ENCODE measurements at places on chromosomes 4 and X.
A peak's percentile ranks its signal among the peaks of the same experiment; 100 is the strongest.

DNA sequence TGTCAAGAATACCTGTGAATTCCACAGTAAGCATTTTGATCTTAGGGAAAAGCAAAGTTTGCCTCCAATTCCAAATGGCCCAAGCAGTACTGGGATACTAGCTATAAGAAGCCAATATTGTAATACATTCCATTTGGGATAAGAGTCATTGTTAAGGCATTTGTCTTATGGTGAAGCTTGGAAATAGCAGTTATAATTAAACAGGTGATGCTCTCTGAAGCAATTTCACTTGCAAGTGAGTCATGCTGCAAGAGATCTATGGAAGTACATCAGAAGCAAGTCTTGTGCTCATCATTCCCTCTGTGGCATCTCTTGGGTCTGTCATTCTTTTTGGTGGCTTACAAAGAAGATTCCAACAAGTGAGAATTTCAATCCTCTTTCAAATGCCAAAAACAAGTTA lies 386.4 kb upstream of the RPS6KA3 start:
- DNase-seq = no peak

- no peak for DNase-seq
These were observed 133.1 kb downstream of the AFAP1 start for GRCh38 chr4:7806338-7807090.

- peak; percentile 4 for DNase-seq
These were observed 566 bp downstream of the LARP7 start for GRCh38 chr4:112637552-112637866.

DNA sequence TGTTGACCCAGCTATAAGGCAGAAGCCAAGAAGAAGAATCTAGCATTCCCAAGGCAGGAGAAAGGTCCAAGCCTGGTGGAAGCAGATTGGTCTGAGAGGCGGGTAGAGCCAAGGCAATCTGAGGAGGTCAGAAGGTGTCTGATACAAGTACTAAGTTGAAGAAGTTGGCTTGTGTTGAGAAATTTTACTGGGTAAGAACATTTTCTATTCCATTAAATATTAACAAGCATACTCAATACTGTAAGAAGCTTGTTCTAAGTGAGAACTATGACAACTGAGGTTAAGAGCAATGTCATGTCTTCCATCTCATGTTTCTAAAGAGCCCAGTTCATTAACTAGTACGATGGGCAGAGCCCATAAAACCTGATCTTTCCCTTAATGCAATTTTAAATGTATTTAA lies 75.0 kb downstream of the FAM13A start:
- DNase-seq = no peak

- no peak for DNase-seq
These were observed 11.0 kb downstream of the BMX start for GRCh38 chrX:15511563-15511962.

DNA sequence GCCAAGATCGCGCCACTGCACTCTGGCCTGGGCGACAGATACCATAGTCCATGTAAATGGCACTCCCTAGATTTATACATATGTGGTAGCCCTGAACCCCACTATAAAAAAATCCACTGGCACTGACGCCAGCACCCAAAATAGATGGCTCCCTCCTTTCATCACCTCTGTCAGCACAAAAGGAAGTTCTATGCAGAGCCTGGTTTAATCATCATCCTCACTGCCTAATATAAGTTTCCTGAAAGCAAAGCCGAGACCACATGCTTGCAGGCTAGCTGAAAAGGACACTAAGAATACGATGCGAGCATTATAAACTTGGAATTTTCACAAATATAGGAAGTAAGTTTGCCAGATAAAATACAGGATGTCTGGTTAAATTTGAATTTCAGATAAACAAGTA lies 27.5 kb upstream of the DOCK11 start:
- no peak for DNase-seq

DNA sequence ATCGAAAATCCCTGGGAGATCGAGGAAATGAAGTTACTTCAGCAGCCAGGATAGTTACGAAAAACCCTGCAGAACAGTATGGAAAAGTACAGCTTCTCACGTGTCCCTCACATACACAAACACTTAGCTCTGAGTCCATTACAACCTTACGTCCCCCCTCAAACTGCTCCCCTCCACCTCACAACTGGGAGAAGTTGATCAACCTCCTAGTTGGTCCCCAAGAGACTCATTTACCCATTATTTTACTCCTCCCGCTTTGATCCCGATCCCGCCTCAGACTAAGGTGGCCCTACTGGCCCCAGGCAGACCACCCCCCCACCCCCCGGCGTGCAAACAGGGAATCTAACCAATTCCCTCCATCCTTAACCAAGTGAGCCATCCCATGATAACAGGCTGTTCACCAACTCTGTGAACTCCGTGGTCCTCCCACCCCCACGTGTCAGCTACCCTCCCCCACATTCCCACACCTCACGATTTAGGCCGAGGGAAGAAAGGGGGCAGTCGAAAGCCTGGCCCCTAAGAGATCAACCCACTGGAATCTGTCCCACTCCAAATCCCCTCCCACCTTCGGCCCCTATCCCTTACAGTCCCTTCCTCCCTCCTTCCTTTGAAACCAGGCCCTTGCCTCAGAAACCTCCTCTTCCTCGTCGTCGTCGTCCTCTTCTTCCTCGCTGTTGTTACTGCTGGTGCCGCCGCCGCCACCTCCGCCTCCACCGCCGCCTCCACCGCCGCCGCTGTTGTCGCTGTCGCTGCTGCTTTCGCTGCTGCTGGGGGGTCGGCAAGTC lies 755 bp downstream of the ANKRD17 start:
- peak; percentile 20 for DNase-seq

GRCh38 chrX:154661899-154662298 lies 8.5 kb upstream of the CTAG2 start:
- no peak for DNase-seq

- no peak for DNase-seq
These were observed 2185.9 kb upstream of the TENM3 start for GRCh38 chr4:180057299-180057721.

- DNase-seq = no peak
These were observed 2.8 kb upstream of the AWAT1 start for GRCh38 chrX:70231666-70232065.

GRCh38 chr4:150938417-150938816 lies 76.7 kb downstream of the LRBA start:
- DNase-seq = no peak

- no peak for DNase-seq
These were observed 1.7 kb downstream of the FBXL5 start for GRCh38 chr4:15653420-15653819.

GRCh38 chr4:78749972-78750727 lies 26.0 kb upstream of the BMP2K start:
- DNase-seq = peak; percentile 16

DNA sequence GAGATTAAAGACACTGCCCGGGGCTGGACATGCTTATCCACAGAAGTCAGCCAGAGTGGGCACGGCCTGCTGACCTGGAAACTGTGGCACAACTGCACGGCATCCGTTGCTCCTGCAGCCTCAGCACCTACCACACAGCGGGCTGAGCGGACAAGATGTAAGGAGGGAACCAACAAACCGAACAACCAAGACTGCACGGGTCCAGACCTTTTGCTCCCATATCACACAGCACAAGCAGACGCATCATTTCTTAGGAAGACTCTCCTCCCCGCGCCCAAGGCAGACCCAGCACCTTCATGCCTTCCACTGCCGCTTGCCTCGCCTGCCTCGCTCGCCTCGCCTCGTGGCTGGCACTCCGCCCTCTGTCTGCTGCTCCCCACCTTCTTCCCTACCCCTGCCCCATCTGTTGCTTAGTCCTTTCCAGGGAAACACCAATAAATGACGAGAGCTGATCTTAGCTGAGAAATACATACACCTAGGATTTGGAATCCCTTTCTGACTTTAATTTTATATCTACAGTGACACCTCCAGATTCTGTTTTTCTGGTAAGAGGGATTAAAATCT lies 79.0 kb downstream of the AFAP1 start:
- DNase-seq = no peak

DNA sequence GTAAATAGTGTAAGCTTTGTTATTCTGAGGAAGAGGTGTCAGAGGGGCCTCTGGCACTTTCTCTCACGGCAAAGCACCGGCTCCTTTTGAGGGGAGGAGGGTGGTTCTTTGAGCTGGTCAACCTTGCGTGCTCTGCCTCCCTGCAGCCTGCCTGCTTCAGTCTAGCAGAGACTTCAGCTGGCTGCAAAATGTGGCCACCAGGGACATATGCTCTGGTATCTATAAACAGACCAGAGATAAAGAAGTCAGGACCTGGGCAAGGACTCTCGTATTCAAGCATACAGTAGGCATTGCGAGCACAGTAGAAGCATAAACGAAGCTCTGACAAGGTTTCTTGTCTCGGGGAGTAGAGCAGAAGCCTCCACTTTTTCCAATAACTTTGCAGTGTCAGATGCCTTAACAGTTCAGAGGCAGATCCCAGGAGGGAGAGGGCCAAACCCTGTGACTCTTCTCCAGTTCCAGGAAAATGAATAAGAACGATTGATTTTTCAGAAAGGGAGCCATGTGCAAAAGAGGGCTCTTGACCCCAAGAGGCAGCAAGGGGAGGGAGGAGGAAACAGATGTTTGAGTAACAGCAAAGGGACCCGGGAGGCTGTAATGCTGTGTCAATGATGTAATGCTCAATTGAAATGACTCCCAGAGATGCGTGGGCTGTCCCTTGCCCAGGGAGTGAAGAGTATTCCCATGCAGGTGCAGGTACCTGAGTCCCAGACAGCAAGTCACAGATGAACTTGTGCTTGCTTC lies 57.9 kb upstream of the TEX13D start:
- DNase-seq = peak; percentile 12

DNA sequence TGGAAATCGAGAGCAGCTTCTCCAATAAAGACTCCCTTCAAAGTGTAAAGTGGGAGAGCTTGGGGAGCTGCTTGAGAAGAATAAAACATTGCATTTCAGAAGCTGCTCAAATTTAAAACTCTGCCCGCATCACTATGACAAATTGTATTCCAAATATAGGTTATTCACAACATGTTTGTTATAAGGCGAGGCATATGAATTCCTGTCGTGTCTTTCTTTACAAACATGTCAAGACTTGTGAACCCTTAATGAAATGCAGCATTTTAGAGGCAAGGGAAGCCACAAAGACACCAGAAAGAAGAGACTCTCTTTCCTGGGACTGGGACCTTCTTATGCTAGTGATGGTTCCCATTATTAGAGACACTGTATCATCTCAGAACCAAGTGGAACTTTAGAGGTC lies 311.2 kb downstream of the DHX15 start:
- no peak for DNase-seq

- no peak for DNase-seq
These were observed 80.5 kb downstream of the CASP3 start for GRCh38 chr4:184568770-184569169.

GRCh38 chrX:70470850-70471289 lies 26.2 kb downstream of the DLG3 start:
- DNase-seq = no peak

DNA sequence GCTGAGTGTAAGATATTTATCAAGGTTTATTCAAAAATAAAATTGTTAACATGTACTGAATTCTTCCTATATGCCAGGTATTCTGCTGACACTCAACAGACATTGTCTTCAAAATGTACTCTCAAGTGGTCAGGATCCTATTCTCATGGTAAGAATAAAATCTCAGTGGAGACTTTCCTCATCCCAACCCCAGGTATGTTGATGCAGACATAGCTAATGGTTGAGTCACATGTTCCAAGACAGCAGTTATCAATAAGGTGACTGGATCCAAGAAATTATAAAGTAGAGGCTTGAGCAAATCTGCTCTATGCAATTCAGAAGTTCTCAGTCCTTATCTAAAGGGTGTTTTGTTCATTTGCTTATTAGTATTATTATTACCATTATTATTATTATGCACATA lies 115.2 kb upstream of the GABRA2 start:
- no peak for DNase-seq

- DNase-seq = no peak
These were observed 689.3 kb downstream of the CENPC start for GRCh38 chr4:66855956-66856355.

GRCh38 chr4:143360838-143361625 lies 24.4 kb downstream of the GAB1 start:
- peak; percentile 40 for DNase-seq

DNA sequence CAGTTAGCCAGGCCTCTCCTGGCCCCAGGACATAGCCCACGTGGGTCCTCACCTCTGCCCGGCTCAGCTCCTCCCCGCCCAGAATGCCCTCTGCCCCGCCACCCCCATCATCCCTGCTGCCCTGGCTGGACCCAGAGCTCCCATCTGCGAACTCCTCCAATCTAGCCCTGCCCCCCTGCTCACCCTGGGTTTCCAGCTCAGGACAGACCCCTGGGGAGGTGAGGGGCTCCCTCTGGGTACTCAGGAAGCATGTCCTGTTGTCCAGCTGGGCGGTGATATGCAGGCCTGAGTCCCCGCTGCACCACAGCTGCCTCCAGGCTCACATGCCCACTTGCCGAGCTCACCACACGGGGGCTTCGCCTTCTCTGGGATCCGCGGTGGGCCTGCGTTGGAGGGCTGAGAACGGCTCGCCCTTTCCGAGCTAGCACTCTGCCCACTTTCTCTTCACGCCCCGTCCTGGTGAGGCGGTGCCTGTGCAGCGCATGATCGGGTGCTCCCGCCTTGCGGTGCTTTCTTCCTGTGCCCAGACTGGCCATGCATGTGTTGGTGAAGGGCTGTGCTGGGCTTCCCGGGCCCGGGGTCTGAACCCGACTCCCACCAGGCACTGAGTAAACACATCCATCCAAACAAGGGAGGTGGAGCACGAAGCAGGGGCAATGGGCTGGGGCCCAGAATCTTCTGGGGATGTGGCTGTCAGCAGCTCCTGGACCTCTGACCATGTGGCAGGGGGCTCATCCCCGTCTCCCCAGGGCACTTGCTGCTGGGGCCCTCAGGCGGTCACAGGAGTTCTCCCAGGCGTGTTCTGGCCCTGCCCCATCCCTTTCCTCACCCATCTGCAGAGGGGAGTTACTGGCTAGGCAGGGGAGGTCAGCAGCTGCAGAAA lies 74.3 kb downstream of the RGS12 start:
- DNase-seq = peak; percentile 6
